ENCODE measurements at places on chromosomes 16 and 17.

DNA sequence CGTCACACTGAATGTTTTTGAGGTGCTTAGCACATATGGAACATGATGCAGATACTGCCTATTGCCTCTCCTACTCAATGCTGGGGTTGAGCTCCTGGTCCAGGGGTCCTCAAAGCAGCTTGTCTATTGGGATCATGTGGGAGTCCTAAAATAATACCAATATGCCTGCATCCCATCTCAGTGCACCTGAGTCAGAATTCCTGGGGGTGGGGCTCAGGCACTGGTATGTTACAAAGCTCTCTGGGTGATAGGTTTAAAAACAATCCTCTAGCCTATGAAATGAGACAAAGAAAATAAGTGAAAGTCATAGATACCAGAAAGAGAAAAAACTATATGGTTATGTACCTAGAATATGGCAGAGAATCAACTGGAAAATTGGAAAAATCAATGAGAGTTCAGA is 156.6 kb upstream of the NLRP1 start:
- DNase-seq = no peak

- no peak for DNase-seq
Observed at GRCh38 chr16:50252082-50252611, 14.2 kb upstream of the ADCY7 start.

GRCh38 chr17:59292174-59292523 is 39.3 kb upstream of the YPEL2 start:
- no peak for DNase-seq

DNA sequence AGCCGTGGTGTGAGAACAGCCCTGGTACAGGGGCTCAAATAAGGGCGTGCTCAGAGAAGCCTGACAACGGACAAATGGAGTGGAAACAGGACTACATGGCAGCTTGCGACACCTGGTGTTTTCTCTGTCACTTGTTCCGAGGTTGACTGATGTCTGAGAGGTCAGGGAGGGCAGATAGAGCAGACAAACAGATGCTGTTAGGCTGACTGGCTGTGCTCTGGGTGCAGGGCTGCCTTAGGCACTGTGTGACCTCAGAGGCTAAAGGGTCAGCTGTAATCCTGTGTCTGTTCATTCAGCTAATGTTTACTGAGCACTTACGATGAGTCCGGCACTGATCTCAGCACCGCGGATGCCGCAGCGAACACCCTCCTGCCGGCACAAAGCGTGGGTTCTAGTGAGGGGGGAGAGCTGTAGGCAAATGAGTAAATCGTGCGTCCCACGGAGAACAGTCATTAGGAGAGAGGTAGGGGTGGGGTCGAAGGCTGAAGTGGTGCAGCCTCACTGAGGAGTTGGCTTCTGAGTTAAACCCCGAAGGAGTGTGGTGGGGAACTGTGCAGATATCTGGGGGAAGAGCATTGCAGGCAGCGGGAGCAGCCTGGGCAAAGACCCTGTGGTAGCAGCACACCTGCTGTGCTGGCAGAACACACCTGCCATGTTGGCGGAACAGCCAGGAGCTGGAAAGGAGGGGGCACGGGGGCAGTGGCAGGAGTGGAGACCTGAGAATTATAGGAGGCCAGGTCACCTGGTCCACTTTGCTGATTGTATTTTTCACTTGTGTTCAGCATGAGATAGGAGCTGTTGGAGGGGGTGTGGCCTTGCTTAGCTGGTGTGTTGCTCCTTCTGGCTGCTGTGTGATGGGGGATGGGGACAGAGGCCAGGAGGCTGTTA is 35.0 kb downstream of the GPT2 start:
- DNase-seq = no peak

DNA sequence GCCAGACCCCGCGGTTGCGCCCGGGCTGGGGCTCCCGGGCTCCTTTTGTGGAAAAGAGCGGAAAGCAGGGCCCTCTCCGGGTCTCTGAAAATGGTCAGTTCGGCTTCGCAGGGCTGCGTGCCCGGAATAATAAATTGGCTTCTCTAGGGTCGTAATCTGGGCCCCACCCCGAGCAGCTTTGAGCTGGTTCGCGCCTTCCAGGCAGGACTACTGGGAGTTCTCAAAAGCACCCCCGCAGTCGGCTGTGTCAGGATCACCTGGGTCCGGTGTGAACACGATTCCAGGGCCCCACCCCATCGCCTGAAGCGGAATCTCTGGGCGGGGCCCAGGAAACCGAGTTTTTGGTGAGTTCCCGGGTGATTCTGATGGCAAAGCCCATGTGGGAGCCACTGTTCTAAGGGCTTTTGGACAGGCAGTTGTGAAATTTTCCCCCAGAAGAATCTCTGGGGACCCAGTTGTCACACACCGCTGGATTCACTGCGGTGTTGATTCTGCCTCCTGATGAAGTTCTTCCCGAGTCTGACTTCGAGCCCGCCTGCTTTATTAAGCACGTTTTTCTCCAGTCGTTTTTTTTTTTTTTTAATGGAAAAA is 77.0 kb downstream of the MRC2 start:
- peak; percentile 39 for DNase-seq

DNA sequence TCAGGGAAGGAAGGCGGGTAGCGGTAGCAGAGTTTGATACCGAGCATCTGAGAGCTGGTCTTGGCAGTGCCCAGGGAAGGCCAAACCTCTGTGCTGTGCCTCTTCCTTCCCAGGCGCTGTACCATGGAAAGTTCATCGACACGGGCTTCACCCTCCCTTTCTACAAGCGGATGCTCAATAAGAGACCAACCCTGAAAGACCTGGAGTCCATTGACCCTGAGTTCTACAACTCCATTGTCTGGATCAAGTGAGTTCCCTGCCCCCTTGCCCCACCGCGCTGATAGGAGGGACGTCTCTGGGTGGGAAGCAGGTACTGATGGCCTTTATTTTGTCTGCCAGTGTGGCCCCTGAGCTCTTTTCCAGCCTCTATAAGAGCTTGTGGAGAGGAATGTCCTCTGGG is 15.4 kb upstream of the CLEC18A start:
- DNase-seq = no peak

- no peak for DNase-seq
Observed at GRCh38 chr17:36849871-36850348, 87.4 kb upstream of the LHX1 start.

DNA sequence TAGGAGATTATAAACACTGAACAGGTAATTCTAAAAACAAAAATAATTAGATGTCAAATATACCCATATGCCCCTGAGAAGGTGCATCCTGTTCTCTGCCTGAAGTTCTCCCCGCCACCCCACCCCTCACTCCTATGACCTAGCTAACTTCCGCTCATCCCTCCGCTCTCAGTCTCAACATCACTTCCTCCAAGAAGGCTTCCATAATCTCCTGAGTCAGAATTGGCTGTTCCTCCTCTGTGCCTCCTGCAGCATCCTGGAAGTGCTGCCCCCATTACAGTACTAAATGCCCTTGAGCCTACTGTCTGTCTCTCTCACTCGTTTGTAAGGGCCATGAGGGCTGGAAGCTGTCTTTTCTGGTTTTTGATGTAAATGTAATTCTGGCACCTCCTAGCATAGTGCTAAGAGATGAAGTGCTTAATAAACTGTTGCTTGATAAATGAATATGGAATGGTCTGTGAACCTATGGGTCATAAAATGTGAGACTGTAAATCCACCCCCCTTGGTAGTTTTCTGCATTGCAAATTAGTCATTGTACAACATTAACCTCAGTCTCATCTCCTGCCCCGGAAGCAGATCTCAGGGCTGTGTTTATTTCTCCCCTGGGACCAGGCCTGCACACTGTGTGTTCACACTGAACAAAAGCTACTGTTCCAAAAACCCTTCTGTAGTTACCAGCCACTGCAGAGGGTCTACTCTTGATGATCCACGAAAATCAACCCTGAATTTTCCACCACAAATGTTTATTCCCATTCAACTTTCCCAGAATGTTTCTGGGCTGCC is 3.9 kb upstream of the MYO1D start:
- peak; percentile 68 for DNase-seq

- DNase-seq = no peak
Observed at GRCh38 chr16:47465919-47466630, 4.9 kb downstream of the PHKB start.

DNA sequence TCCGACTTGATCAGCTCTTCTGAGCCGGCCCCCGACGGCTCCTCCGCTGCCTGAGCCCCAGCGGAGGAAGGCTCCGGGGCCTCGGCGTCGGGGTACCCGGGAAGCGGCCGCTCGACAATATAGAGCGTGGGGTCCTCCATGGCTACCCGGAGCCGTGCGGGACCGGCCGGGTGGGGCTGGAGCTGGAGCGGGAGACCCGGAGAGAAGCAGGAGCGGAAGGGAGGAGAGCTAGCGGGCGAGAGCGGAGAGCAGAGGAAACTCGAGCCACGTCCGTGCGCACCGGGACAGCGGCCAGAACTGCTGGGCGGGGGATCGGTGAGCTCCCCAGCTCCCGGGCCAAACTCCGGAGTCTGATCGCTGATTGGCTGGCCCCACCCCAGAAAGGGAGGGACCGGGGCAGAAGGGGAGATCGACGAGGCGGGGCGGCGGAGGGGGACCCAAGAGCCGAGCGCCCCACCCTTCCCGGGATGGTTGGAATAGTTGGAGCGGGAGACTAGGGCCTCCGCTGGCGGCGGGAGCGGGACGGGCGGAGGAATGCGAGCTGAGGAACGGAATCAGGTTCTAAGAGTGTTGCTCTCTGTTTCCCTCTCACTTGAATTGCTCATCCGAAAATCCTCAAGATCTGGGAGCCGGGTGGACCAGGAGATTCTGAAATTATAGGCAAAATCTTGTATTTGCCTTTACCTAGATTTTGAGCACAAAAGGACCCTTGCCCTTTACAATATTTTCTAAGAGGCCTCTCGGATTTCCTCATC is at the start of gene CAVIN1:
CAVIN1 (minus strand) TSS at position 299 of the 755 bp plus-strand sequence; CDS start at position 140, 159 bp downstream.
- DNase-seq = no peak

- no peak for DNase-seq
Observed at GRCh38 chr16:88353232-88353631, 29.5 kb upstream of the ZNF469 start.

DNA sequence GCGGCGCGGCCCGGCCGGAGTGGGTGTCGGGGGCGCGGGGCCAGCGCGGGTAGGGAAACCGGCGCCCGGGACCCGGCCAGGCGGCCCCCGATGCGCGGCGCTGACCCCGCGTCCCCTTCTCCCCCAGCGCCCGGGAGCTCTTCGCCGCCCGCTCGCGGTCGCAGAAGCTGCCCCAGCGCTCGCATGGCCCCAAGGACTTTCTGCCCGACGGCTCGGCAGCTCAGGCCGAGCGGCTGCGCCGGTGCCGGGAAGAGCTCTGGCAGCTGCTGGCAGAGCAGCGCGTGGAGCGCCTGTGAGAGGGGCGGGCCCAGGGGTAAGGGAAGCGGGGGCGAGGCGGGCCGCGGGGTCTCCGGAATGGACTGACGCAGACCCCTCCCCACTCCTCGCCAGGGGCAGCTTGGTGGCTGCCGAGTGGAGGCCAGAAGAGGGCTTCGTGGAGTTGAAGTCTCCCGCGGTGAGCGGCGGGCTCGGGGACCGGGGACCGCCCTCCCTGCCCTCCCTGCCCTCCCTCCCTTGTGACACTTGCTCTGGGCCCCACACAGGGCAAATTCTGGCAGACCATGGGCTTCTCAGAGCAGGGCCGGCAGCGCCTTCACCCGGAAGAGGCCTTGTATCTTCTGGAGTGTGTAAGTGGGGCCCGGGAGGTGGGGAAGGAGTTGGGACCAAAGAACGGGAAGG is 430 bp downstream of the TSEN54 start:
- DNase-seq = no peak

- DNase-seq = no peak
Observed at GRCh38 chr16:81945665-81946064, 65.6 kb downstream of the SDR42E1 start.

DNA sequence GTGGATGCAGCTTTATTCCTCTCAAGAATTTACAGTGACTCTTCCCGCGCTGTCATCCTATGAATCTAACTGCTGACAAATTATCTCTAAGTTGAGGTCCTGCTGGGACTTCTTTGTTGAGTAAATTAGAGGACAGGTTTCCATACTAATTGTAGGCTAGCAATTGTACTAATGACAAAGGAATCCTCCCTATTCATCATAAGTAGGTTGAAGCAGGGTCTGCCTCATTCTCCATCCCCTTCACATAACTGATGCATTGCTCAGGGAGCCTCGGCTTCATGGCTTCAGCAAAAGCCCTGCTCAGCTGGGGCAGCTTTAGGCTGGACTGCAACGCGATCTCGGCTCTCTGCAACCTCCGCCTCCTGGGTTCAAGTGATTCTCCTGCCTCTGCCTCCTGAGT is 83.1 kb upstream of the IRX6 start:
- no peak for DNase-seq

- no peak for DNase-seq
Observed at GRCh38 chr17:69451416-69452394, 37.2 kb downstream of the MAP2K6 start.

DNA sequence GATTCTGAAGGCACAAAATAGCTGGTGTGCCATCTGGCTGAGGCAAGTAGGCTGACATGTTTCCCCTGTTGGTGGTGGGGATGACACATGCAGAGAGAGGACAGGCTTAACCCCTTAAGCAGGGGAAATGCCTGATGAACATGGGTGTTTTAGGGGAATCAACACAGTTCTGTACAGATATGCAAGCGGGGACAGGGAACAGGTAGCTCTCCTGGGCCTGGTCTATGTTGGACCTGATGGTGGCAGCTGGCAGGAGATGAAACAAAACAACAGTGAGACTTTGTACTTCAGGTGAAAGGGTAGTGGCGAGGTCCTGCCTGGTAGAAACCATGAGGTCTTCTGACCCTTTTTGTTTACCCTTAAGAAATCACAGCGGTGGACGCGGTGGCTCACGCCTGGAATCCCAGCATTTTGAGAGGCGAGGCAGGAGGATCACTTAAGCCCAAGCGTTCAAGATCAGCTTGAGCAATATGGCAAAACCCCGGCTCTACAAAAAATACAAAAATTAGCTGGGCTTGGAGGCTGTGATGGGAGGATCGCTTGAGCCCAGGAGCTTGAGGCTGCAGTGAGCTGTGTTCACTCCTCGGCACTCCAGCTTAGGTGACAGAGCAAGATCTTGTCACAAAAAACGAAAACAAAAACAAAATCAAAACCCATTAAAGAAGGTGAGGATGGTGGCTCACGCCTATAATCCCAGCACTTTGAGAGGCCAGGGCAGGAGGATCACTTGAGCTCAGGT is 10.5 kb downstream of the OR1F1 start:
- DNase-seq = no peak

DNA sequence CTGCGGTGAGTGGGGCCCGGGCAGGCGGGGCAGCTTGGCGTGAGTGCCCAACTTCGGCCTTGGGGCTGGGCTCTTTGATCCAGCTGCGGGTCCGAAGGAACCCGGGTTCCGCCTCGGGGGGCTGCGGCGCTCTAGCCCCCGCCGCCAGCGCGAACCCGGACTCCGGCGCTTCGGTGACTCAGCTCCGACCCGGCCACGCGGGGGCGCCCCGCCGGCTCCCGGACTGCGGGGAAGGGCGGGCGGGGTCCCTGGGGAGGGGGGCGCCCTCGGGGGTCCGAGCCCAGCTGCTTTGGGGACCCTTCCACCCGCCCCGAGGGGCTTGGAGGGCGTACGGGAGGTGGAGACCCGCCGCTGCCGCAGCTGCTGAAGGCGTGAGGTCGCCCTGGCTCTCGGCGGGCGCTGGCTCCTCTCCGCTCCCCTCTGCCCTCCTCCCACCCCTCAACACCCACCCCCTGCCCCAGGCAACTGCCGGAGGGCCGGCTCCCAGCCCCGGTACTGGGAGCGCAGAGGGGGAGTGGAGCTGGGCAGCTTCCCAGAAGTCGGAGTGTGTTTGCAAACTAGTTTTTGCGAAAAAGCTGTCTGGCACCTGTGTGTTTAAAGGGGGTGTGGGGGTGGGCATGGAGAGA is 516 bp downstream of the CPNE2 start:
- DNase-seq = peak; percentile 54
